ENCODE measurements at places on chromosomes 2 and 18. TPM values are rescaled to one million over a fixed set of nuclear protein-coding genes. Genes with fewer than 3 reads are reported as not detected.

The PRKAG3 gene
- not detected for total RNA-seq

The AP1S3 gene
- total RNA-seq: 2.0 TPM

The EIPR1 gene
- total RNA-seq: 50.4 TPM

The ABCG8 gene
- total RNA-seq: not detected

The NCL gene
- total RNA-seq: 89.9 TPM

The CYBRD1 gene
- 165 TPM for total RNA-seq

The SLC5A7 gene
- not detected for total RNA-seq

Data from cardiac atrium fibroblast (primary cell).